ENCODE measurements at places on chromosomes 13 and 19.

DNA sequence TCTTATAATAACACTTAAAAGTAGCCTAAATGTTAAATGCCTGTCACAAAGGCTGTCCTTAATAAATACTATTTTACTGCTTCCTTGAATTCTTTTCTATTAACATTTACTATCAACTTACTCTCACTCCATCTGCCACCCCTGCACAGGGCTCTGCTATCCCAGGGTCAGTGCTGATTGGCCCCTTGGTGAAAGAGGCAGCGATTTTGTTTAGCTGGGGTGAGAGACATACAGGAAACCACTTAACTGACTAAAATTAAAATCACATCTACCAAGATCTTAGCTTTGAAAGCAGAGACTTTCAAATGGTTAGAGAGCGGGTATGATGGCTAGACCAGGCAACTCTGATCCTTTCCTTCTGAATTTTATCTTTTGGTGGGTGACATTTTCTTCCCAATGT is 149.9 kb upstream of the HTR2A start:
- DNase-seq: no peak

DNA sequence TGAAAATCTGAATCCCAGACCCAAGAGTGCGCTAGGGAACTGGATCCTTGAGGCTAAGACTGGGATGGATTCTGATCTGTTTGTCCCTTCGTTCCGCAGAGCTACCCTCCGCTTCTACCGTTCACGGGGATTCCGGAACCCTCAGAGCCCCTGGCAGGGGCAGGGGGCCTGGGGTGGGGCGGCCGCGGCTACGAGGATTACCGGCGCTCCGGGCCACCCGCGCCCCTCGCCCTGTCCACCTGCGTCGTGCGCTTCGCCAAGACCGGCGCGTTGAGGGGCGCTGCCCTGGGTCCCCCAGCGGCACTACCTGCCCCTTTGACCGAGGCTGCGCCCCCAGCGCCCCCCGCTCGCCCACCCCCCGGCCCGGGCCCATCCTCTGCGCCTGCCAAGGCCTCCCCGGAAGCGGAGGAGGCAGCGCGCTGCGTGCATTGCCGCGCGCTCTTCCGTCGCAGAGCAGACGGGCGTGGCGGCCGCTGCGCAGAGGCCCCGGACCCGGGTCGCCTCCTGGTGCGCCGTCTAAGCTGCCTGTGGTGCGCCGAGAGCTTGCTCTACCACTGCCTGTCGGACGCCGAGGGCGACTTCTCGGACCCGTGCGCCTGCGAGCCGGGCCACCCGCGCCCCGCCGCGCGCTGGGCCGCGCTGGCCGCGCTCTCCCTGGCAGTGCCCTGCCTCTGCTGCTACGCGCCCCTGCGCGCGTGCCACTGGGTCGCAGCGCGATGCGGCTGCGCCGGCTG is 7.1 kb downstream of the SPRED3 start:
- DNase-seq: no peak

DNA sequence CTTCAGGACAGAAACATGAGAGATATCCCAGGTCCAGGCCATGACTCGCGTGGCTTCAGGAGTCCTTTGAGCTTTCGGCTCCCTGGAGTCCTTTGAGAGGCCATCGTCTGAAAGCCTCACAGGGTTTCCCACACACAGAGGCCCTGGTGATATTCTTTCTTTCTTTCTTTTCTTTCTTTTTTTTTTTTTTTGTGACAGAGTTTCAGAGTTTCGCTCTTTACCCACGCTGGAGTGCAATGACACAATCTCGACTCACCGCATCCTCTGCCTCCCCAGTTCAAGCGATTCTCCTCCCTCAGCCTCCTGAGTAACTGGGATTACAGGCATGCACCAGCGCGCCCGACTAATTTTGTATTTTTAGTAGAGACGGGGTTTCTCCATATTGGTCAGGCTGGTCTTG is 5.5 kb downstream of the SIN3B start:
- no peak for DNase-seq

DNA sequence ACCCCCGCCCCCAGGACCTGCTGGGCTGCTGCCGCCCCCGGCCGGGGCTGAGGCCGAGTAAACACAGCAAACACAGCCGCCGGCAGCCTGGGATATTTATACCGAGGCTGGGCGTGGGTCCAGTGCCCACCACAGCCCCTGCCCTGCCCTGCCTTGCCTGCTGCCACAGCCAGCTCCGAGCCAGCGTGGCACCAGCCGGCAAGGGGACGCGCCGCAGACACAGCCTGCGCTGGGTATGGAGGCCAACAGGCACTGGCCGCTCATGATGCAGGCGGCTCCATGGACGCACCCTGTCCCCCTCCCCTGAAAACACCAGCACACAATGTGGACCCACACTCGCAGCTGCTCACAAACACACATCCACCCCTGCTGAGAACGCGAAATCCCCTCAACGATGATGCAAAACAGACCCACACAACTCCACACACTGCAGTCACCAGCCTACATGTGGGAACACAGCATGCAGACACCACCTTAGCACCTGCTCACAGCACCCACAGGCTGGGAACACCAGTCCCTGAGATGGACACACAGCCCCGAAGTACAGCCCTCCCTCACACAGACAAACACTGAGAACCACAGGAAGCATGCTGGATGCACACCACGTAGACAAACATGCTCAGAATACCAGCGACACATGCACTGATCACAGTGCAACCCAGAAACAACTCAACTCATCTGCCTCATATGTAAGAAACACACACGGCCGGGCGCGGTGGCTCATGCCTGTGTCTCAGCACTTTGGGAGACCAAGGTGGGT is 16.2 kb downstream of the CCDC97 start:
- DNase-seq: no peak

DNA sequence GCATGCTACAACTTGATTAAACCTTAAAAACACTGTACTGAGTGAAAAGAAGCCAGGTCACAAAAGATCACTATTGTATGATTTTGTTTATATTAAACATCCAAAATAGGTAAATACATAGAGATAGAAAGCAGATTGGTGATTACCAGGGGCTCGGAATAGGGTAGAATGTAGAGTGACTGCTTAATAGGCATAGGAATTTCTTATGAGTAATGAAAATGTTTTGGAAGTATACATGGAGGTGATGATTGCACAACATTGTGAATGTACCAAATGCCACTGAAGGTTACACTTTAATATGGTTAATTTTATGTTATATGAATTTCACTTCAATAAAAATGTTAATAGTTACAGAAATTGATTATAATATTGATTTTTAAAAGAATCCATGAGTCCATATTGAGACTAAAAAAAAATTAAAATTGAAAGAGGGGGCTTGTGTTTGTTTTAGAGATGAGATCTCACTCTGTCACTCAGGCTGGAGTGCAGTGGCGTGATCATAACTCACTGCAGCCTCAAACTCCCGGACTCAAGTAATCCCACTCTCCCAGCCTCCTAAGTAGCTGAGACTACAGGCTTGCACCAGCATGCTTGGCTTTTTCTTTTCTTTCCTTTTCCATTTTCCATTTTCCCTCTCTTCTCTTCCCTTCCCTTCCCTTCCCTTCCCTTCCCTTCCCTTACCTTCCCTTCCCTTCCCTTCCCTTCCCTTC is 85.1 kb downstream of the FNDC3A start:
- no peak for DNase-seq

GRCh38 chr19:6109947-6110346 is 353 bp downstream of the RFX2 start:
- DNase-seq: no peak

DNA sequence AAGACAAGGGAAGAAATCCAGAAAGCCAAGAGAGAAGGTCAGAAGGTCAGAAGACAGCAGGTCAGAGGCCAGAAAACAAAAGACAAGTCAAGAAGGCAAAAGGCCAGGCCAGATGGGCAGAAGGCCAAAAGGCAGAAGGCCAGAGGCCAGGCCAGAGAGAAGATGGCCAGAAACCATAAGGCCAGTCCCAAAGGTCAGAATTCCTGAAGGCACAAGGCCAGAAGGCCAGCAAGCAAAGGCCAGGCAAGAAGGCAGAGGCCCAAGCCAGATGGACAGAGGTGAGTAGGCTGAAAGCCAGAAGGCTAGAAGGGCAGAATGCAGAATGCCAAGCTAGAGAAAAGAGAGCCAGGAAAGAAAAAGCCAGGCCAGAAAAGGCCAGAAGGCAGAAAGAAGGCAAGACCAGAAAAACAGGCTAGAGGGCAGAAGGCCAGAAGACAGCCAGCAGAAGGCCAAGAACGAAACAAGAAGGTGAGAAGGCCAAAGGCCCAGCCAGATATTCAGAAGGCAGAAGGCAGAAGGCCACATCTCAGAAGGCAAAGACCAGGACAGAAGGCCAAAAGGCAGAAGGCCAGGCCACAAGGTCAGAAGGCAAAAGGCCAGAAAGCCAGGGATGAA is 186.3 kb downstream of the TUBA3C start:
- no peak for DNase-seq

DNA sequence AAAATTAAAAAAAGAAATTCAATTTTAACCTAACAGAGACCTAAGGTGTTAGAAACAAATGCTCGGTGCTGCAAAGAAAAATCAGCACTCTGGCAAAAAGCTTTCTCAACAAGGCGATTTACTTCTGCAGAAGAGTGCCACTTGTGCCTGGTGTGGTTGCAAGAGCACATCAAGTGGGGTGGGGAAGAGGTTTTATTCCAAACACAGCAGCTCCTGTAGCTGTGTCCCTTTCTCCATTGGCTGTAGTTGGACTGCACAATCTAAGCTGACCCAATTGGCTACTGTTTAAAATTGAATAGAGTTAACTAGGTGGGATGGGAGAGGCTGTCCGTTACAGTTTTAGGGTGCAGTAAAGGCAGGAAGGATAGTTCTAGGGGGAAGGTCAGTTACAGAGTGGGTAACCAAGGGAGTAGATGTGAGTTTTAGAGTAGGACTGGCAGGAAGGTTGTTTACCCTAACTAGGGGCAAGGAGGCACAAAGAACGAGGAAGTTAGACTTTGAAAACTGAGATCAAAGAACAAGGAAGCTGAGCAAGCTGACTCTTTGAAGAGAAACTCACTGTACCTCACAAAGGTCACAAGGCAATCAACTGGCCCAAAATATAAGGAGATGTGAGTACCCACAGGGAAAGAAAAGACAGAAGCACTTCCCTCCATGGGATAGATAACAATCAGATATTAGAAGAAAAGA is 145.7 kb downstream of the LIG4 start:
- no peak for DNase-seq

GRCh38 chr13:34467450-34468083 is 474.5 kb upstream of the NBEA start:
- no peak for DNase-seq

DNA sequence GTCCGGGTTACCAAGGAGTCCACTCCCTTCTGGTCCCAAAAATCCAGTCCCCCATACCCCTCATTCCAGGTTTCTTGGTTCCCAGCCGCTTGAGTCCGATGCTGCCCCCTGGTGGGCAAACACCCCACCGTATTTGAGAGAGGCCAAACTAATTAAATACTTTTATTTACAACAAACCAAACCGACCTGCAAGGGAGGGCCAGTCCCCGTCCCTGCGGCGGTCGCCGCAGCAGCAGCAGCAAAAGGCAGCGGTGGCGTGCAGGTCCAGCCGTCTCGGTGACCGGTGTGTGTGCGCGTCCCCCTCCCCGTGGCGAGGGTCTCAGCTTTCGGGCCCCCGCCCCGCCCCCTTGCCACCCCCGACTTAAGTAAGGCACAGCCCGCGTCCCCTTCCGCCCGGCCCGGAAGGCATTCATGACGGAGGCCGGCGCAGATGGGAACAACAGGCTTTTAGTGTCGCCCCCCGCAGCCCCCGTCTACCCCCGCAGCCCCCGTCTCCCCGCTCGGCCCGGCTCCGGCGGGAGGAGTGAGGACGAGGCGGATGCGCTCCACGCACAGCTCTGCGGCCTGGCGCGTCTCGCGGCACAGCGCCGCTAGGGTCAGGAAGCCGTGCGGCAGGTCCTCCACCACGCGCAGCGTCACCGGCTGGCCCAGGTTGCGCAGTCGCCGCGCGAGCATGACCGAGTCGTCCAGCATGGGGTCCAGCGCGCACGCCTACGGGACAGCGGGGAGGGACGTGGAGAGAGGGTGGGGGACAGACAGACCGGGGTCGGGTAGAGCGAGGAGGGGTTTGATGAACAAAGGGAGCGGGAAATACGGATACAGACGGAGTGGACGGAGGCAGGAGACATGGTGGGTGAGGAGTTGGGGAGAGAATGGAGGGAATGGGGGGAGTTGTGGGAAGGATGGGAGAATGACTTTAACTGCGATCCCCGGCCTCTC is 11.5 kb upstream of the CNFN start:
- DNase-seq: peak; percentile 50

- DNase-seq: no peak
Measured at GRCh38 chr19:51016798-51017683, 2.5 kb downstream of the KLK10 start.

DNA sequence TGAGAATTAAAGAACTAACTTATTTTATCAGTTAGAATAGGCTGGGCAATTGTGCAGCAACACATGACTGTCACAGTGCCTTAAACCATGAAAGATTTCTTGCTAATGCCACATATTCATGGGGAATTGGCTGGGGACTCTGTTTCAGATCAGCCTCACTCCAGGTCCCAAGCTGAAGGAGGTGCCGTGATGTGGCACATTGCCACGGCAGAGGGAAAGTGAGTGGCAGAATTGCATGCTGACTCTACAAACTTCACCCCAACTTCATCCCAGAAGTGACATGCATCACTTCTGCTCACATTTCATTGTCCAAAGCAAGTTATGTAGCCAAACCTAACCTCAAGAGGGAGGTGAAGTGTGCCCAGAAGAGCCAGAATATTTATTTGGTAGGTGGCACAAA is 37.8 kb downstream of the OLFM4 start:
- DNase-seq: no peak

GRCh38 chr13:33640832-33641231 is 177.1 kb upstream of the RFC3 start:
- no peak for DNase-seq

- DNase-seq: no peak
Measured at GRCh38 chr19:46487802-46488445, 7.7 kb downstream of the PNMA8B start.

DNA sequence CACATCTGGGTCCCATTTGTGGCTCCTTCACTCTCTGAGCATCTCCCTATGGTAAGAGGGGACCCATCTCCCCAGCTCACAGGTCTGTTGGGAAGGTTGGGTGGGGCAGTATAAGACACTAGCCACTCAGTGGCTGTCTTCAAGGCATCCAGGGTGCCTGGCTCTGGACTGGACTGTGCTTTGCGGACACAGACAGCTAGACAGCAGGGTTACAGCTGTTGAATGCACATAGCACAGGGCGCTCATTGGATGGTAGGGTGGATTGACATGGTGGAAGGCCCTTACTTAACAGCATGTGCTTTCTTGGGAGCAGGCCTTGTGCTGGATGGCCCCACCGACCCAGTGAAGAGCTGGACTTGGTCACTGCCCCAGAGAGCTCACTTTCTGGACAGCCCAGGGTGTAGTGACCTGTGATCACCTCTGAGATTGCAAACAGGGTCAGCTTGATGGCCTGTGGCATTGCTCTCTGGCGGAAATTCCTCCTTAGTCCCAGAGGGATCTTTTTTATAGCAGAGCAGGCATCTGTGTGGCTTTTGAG is 1.9 kb downstream of the ZNF444 start:
- no peak for DNase-seq

DNA sequence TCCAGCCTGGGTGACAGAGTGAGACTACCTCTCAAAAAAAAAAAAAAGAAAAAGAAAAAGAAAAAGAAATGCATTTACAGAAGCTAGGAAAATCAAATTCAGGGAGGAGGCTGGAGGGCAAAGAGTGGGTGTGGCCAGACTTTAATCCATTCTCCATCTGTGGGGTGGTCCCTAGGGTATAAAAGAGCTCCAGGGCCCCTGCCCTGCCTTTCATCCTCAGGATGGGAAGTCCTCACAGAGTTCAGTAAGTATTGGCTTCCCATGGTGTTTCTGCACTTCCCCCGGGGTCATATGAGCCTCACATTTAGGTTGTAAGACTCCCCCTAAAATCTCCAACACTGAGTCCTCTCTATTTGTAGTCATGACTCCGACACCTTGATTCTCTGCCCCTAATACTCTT is 33.0 kb downstream of the DPRX start:
- DNase-seq: no peak

- no peak for DNase-seq
Measured at GRCh38 chr19:33199441-33200265, 5.5 kb downstream of the LRP3 start.
